K562 (cell line): ENCODE measurements at places on chromosomes 12 and 14.

GRCh38 chr14:64092940-64093339, 201.2 kb downstream of the ESR2 start:
- no peaks in the 10 kb centered on the region for H3K36me3 ChIP-seq
- DNase-seq: no peak
- no peaks in the 10 kb centered on the region for H3K27me3 ChIP-seq
- no peaks in the 10 kb centered on the region for H3K4me1 ChIP-seq

- no peak overlapping the region for H3K4me3 ChIP-seq
- DNase-seq: no peak
- H3K27me3 ChIP-seq: no peaks in the 10 kb centered on the region
- no peak overlapping the region for H3K27ac ChIP-seq
These were observed 8.8 kb downstream of the ALKBH2 start for GRCh38 chr12:109084425-109084824.

DNA sequence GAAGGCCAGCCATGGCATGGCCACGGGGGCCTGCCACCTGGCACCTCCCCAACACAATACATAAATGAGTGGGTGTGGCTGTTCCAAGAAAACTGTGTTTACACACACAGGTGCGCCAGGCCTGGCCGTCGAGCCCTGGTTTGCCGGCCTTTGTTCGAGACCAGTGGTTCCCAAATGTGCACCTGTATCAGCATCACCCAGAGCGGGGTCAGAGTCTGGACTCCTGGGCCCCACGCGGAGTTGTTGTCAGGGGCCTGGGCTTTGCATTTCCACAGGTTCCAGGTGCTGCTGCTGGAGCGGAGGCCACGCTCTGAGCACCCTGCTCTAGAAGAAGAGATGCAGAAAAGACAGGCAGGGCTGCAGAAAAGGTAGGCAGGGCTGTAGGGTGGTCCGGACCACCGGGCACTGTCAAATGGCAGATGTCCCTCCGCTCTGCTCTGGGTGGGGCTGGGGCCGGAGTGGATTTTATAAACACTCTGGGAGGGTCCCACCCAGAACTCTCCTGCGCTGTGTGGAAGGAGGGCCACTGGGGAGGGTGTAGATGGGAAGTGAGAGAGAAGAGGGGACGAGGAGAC, 4.2 kb upstream of the ASPG start:
- no peak for DNase-seq
- no peaks in the 10 kb centered on the region for H3K36me3 ChIP-seq
- no peaks in the 10 kb centered on the region for H3K4me1 ChIP-seq
- no peaks in the 10 kb centered on the region for H3K27me3 ChIP-seq
- no peak overlapping the region for H3K4me3 ChIP-seq

GRCh38 chr12:52542157-52542556, 10.8 kb downstream of the KRT71 start:
- H3K36me3 ChIP-seq: no peaks in the 10 kb centered on the region
- H3K27ac ChIP-seq: no peak overlapping the region
- H3K27me3 ChIP-seq: 0 out of 3 replicates have a peak, but pooled peaks cover 3% of the 10 kb centered on the region

DNA sequence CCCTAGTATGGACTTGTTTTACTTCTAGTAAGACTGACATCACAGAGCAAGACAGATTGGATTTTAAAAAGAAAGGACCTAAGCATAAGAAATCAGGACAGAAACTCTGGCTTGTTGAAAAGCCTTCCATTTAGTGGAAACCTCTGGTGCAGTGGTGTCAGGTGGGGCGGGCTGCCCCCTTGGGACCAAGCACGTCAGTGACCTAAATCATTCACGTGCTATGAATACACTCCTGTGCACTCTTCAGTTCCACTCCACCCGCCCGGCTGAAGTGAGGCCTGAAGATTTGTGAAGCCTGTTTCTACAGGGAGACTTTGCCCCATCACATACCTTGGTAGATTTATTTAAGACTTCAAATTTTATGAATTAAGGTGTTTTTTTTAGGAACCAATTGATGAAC, 58.2 kb upstream of the STRN3 start:
- no peaks in the 10 kb centered on the region for H3K27me3 ChIP-seq
- no peaks in the 10 kb centered on the region for H3K36me3 ChIP-seq
- no peak overlapping the region for H3K27ac ChIP-seq
- peaks cover 6% of the 10 kb centered on the region; the same call in 2 of the 3 replicates for H3K4me1 ChIP-seq
- no peak overlapping the region for H3K4me3 ChIP-seq

GRCh38 chr12:122040579-122041386, 19.1 kb downstream of the BCL7A start:
- no peak overlapping the region for H3K4me3 ChIP-seq
- H3K36me3 ChIP-seq: peaks cover 60% of the 10 kb centered on the region; the same call in 1 of the 3 replicates
- no peaks in the 10 kb centered on the region for H3K27me3 ChIP-seq

DNA sequence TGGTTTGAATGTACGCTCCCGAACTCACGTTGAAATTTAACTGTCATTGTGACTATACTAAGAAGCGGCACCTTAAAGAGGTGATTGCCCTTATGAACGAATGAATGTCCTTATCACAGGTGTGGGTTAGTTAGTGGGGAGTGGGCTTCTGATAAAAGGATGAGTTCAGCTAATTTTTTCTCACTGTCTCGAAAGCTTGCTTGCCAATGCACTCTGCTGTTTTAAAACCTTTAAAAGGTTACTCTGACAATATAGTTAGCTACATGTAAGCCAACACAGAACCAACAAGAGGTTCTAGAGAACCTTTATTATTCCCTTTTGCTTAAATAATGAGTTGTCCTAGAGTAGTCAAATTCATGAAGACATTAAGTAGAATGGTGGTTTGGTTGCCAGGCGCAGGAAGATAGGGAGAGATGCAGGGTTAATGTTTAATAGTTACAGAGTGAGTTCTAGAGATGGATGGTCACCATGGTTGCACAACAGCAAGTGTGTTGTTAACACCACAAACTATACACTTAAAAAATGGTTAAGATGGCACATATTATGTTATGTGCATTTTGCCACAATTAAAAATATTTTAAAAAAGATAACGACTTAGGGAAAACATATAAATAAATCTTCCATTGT, 26.3 kb downstream of the RTN1 start:
- no peak overlapping the region for H3K4me3 ChIP-seq
- no peak overlapping the region for H3K27ac ChIP-seq
- no peak for DNase-seq
- no peaks in the 10 kb centered on the region for H3K36me3 ChIP-seq
- H3K4me1 ChIP-seq: no peaks in the 10 kb centered on the region

DNA sequence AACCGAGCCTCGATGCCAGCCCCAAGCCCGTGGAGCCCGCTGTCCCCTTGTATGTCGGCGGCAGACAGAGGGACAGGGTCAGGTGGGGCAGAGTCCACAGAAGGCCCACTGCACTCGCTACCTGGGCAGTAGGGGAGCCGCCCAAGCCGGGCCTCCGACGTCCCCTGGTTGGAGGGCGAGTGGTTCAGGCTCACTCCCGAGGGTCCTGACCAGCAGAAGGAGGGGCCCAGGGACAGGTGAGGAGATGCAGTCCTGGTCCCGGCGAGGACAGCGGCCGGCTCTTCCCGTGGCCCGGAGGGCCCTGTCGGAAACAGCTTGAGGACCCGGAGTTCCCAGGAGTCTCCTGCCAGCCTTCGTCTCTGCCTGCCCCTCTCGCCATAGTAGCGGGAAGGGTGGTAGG, 216.7 kb upstream of the SFSWAP start:
- no peaks in the 10 kb centered on the region for H3K4me1 ChIP-seq
- no peaks in the 10 kb centered on the region for H3K36me3 ChIP-seq
- H3K27ac ChIP-seq: no peak overlapping the region
- peaks cover 42% of the 10 kb centered on the region for H3K27me3 ChIP-seq
- no peak for DNase-seq

DNA sequence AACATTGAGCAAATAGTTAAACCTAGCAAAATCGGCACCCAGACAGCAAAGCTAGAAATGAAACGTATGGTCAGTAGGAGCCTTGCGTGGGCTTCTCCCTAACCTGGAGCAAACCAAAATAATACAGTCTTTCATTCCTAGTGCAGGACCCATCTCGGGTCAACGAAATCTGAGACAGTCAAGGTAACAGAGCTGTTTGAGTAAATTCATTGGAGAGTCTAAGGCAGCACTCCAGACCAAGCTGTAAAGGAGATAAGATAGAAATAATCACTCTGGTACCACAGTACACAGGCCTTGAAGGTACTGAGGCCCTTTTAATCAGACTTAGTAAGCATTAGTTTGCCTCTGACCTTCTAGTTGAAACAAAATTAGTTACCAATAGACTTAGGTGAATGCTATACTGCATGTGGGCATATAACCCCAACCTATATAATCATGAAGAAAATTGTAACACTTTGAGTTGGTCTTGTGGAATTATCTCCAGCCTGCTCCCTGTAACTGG, 54.4 kb upstream of the BICD1 start:
- no peaks in the 10 kb centered on the region for H3K27me3 ChIP-seq
- peak overlapping the region; percentile 58; the same call in 2 of the 3 replicates for H3K27ac ChIP-seq
- H3K36me3 ChIP-seq: no peaks in the 10 kb centered on the region

DNA sequence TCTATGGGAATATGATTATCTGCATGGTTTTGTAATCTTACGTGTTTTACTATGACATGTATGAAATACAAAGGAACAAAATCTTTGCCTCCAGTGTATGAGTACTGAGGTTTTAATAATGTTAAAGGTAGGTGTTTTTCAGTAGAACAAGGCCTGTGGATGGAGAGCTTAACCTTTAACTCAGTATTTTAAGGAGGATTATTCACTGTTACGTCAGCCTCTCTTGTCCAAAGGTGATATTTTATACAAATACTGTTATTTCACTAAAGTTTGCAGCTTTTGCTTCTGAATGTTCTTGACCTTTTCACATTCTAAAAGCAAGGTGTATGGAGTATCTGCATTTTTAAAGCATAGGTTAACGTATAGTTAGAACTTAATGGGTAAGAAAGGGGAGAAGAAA, 195.3 kb downstream of the ERC1 start:
- H3K4me1 ChIP-seq: no peaks in the 10 kb centered on the region
- no peak for DNase-seq
- no peak overlapping the region for H3K27ac ChIP-seq

GRCh38 chr14:36212577-36212976, 36.1 kb upstream of the PTCSC3 start:
- H3K27ac ChIP-seq: no peak overlapping the region
- H3K27me3 ChIP-seq: no peaks in the 10 kb centered on the region; the same call in 1 of the 2 replicates
- no peaks in the 10 kb centered on the region for H3K4me1 ChIP-seq
- no peak for DNase-seq
- H3K36me3 ChIP-seq: no peaks in the 10 kb centered on the region

DNA sequence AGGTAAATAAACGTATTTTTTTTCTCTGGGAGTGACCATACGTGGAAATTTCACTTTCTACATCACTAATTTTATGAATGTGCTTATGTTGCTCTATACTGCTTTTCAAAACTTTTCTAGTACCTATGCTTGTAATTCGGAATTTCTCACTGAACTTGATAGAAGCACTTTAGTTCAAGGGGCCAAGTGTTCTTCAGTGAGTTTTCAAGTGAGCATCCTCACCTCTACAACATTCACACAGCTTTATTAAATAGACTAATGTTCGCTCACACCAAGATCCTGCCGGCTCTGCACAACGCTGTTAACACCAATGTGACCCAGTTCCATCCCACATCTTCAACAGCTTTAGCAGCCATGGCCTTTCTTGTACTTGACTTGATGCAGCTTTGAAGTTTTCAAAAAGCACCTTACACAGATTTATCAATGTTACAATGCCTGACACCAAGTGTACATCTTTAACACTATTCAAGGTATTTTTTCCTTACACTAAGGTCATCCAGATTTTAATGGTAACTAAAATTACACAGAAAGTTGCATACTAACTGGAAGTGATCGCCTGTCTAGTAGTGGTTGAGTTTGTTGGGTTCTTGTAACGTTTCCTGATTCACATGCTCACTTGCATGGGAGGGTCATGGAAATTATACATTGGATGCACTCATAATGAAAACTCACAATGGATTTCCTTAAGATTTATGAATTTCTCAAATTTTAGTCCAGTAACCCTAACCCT, 4.5 kb downstream of the UBC start:
- no peak for DNase-seq
- H3K4me1 ChIP-seq: peaks cover 10% of the 10 kb centered on the region
- H3K27me3 ChIP-seq: no peaks in the 10 kb centered on the region
- peaks cover 34% of the 10 kb centered on the region for H3K36me3 ChIP-seq
- H3K27ac ChIP-seq: peak overlapping the region; percentile 12; the same call in 1 of the 3 replicates

GRCh38 chr12:131513606-131514005, 197.3 kb upstream of the SFSWAP start:
- peaks cover 29% of the 10 kb centered on the region for H3K27me3 ChIP-seq
- H3K27ac ChIP-seq: no peak overlapping the region
- no peaks in the 10 kb centered on the region for H3K36me3 ChIP-seq
- DNase-seq: no peak
